Large intestine (tissue), 12 donors: ENCODE measurements at places on chromosomes 7 and 10. TPM values are rescaled to one million over a fixed set of nuclear protein-coding genes. Genes with fewer than 3 reads are reported as not detected.

PDE6C gene
- 0.55 TPM for polyA plus RNA-seq

CNTNAP2 gene
- 12.9 TPM for polyA plus RNA-seq

HPSE2 gene
- polyA plus RNA-seq = 6.9 TPM

- DNase-seq = no peak
Measured at GRCh38 chr7:909358-910329, 33.3 kb downstream of the GET4 start.

DNA sequence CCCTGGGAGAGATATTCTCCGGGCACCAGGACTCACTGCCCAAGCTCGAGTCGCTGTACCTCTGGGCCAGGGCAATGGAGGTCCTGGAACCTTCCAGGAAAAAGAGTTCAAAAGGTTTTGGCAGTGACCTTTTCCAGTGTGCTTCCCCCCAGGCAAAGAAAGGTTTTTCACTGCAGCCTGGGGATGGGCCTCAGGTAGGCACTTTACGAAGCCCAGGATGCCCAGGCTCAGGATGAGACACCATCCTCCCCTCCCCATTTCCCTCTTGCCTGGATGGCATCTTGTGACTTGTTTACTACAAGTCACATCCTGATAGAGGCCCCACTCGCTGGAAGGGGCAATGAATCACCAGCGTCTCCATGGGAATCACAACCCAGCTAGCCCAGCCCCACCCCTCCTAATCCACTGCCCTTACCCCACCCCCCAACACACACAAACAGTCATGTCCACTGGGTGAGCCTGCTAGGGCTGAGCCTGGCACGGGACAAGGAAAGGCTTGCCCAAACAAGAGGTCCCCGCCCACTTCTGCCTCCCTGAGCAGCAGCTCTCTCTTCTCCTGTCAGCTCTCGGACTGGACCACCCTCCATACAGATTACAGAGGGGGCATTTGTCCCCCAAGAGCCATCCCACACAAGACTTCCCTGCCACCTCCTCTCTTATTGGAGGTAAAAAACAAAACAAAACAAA is 93.8 kb upstream of the SMNDC1 start:
- DNase-seq = peak; percentile 92

- DNase-seq = no peak
Measured at GRCh38 chr7:37495574-37496184, 47.0 kb upstream of the ELMO1 start.

DNA sequence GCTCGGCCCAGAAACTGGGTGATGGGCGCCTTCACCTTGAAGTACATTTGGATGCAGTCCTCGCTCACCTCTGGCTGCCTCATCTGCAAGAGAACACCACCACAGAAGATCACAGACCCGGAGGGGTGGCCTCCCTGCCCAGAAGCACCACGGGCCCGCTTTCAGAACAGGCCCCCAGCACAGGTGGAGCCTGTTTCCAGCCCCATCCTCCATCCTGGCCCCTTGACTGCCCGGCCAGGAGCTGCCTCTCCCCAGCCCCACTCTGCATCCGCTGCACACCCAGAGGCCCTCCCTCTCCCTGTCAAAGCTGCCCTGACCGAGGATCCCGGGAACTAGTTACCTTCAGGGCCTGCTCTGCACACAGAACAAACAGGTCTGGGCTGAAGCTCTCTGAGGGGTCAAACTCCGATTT is 724 bp downstream of the CFAP46 start:
- DNase-seq = no peak

GRCh38 chr10:133618851-133619250 is 7.7 kb downstream of the FRG2B start:
- DNase-seq = no peak

DNA sequence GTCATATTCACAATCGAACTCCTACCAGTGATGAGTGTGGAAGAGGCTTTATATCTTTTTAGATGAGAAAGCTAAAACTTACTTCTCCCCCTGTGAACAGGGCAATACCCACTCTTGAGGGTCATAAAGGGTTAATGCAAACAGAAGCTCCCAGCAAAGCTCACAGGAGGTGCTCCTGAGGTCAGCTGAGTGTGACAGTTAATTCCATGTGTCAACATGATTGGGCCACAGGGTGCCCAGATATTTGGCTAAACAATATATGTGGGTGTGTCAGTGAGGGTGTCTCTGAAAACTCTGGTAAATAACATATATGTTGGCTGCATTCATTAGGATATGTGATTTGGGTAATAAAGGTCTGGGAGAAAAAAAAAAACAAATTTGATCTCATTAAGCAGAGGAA is 86.0 kb downstream of the HIP1 start:
- DNase-seq = no peak

DNA sequence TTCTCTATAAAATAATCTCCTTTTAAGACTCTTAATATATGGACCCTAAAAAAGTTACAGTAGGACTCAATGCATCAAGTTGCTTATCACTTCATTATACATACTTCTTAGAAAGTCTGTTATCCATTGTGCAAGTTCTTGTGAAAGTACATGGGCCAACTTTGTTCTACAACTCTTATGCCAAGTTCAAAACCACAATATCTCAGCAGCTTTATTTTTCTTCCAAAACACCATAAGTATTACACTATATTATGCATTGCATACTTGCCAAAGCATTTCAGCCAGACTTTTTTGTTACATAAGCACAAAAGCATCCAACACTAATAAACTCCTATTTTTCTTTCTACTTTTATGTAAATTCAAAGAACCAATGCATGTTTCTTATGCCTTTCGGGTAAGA is 94.4 kb downstream of the AHR start:
- no peak for DNase-seq
